Fibroblast of skin of right biceps (primary cell): ENCODE measurements at places on chromosomes 11 and 22.

DNA sequence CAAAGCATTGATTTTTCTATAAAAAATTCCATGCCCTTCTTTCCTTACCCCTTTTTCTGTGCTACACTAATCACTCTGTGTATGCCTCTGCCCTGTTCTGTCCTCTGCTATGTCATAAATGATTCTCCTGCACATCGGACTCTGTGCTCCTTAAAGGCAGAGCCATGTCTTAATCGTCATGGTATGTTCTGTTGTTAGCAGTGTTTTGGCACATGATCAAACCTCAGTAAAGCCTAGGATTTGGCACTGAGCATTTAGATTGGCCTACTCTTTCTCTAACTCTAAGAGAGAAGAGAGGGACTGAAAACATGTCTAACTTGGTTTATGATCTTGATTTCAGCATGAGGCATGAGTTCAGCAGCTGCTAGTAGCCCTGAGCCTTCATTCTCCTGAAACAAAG is 266.9 kb downstream of the AASDHPPT start:
- peak; percentile 69 for DNase-seq

- no peak for DNase-seq
Measured at GRCh38 chr22:49855251-49855911, 1.7 kb downstream of the ZBED4 start.

- no peak for DNase-seq
Measured at GRCh38 chr22:39933741-39934140, 26.5 kb upstream of the TMA7B start.

DNA sequence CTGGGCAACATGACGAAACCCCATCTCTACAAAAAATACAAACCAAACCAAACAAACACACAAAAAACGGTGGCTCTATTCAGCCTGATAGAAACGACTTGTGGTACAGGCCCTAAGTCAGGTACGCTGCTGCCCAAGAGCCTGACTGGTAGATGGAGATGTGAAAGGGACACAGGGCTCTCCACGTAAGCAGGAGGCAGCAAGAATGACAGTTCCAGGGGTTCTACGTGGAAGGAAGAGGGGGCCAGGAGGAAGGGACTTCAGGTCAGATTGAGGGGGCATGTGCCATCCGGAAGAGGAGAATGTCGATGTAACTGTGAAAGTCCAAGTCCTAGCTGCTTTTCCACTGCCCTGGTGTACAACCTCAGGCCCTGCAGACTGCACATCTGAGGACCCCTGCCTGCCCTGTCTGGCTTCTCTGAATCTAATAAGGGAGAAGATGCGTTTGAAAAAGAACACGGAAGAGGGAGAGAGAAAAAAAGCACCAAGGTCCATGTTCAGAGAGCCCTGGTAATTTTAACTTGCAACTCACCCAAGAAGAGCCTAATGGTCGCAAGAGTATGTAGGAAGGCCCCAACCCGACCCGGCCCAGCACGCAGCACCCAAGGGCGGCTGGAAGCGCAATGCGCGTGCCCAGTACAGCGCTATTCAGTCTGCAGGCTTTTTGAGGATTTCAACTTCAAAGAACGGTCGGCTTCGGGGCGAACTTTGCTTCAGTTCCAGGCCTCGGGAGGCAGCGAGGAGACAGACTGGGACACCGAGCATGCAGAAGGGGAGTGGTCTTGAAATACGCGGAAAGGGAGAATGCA is 909 bp upstream of the ZNRD2 start:
- DNase-seq, result no peak

DNA sequence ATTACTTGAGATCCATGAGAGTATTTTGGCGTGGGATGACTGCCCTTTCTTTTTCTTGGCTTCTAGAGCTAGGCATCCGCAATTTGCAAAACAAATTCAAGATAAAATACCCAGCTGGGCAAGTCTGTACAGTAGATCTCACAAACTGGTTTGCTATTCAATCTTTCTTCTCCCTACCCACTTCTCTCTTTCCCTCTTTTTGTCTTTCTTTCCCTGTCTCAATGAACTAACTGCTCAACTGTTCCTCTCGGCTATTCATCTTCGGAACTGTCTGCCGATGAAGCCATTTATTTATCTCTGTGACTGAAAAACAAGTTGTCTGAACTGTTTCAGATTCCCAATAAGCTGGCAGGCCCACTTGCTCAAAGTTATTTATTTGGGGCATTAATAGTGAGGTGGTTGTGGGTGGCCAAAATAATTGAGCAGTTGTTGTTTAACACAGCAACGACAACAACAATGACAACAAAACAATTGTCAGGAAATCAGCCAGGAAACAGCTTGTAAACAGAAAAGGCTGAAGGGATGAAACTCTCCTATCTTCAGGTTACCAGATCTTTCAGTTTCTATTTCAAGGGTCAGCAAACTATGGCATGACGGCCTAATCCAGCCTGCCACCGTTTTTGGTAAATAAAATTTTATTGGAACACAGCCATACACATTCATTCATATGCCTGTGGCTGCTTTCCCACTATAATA is 76.0 kb upstream of the MTMR2 start:
- DNase-seq, result no peak

- DNase-seq, result no peak
Measured at GRCh38 chr22:36578619-36579018, 49.7 kb upstream of the EIF3D start.

DNA sequence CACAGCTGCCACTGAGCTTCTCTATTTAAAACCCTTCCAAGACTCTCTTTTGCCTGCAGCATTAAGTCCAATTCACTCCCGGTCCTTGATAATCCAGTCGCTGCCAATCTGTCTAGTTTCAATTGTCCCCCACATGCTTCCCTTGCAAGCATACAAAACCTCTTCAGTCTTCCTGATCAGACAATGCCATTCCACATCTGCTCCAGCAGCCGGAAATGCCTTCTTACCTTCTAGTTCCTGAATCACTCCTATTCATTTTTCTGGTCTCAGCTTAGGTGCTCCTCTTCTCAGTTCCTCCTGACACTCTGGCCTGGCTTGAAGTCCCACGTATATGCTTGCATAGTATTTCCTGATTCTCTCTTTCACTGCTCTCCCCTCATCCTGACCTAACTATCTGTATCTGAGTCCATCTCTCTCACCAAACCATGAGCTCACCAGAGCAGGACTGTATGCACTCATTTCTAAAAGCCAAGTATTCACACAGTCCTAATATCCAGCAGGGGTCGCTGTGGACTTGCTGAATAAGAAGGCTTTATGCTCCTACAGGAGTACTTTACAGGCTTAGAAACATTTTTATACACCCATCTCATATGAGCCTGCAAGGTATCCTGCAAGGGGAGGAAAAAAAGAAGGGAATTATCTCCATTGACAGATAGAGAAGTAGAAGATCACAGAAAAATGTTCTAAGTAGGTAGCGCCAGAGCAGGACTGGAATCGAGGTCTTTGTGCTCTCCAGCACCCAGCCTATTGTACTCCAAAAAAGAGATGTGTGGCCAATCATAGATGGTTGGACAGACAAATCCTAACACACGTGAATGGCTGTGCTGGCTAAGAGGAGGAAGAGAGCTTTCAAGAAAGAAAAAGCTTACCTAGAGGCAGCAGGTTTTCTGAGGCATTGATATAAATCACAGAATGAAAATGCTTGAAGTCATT is 19.2 kb downstream of the XRRA1 start:
- peak; percentile 88 for DNase-seq

DNA sequence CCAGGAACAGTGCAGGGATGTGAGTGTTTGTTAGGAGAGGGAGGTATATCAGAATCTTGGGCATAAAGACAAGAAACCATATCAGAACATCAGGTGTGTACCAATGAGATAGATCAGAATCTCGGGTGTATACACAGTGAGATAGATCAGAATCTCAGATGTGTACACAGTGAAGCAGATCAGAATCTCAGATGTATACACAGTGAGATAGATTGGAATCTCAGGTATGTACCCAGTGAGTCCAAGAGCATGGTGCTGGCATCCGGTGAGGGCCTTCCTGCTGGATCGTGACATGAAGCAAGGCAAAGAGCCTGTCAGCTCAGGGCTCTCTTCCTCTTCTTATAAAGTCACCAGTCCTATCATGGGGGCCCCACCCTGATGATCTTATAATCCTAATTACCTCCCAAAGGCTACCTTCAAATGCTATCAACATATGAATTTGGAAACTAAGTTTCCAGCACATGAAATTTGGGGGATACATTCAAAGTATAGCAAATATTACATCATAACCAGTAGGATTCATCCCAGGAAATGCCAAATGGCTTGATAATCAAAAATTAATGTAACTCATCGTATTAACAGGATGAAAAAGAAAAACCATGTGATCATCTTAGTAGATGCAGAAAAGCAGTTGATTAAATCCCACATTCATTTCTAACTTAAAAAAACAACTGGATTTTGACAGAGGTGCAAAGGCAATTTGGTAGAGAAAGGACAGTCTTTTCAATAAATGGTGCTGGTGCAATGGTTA is 28.6 kb downstream of the PPARA start:
- peak; percentile 11 for DNase-seq

GRCh38 chr11:1083621-1084551 is 9.2 kb downstream of the MUC2 start:
- DNase-seq, result no peak

DNA sequence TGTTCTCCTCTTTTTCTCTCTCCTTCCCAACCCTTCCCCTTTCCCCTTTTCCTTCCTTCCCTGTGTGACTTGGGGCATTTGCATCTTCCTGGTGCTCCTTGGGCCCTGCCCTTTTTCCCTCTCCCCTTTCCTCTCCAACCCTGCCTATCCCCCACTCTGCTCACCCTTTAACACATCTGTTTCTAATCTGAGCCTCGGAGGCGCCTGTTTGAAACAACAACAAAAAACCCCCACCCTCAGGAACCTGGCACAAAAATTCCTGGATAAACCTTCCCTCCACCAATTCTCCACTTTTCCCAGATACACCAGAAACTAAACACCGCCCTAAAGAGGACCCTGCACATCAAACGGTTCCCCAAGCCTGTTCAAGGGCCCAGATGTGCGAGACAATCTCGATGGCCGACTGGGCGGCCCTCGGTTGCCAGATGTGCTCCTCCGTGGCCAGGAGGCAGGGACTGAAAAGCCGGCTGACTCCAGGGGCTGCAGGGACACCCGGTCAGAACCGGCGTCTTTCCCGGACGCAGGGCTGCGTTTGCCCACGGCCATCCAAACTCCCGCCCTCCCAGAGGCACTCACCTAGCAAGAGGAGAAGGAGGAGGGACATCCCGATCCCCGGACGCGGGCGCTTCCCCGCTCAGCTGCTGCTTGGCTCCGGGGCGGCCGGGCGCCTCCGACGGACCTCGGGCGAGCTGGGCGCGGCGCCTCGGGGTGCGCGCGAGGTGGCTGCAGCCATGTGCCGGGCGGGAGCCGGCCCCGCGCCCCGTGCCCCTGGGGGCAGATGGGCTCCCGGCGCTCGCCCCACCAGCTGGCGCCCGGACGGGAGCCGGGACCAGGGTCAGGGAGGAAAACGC is 486 bp downstream of the CLMP start:
- DNase-seq, result peak; percentile 77

- no peak for DNase-seq
Measured at GRCh38 chr11:73465871-73466270, 89.7 kb downstream of the RELT start.

- no peak for DNase-seq
Measured at GRCh38 chr22:29323641-29324040, 8.1 kb upstream of the RASL10A start.

GRCh38 chr11:64081745-64082442 is 46.2 kb downstream of the FLRT1 start:
- no peak for DNase-seq

- DNase-seq, result no peak
Measured at GRCh38 chr11:94826415-94826814, 58.3 kb downstream of the AMOTL1 start.

GRCh38 chr22:43490311-43490710 is 78.5 kb downstream of the MPPED1 start:
- no peak for DNase-seq

- DNase-seq, result peak; percentile 76
Measured at GRCh38 chr11:14443638-14444037, 56.0 kb downstream of the COPB1 start.

GRCh38 chr11:13897646-13898276 is 64.8 kb upstream of the SPON1 start:
- DNase-seq, result no peak

DNA sequence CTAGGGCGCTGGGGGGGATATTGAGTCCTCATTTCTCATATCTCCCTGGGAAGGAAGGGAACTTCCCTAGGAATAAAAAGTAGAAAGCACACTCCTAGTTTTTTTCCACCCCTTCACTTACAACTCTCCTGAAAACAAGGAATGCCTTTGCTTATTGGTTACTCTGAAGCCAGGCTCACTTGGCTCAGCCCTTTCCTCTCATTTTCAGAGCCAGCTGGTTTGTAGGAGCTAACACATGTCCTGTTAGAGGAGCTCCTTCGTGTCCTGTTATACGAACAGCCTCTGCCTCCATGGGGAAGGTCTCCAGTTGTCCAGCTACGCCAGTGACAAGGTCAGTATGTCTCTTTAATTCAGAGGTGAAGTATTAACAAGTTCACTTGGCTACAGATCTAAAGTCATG is 17.6 kb downstream of the ALKBH8 start:
- no peak for DNase-seq

GRCh38 chr22:32545801-32546200 is 71.2 kb downstream of the FBXO7 start:
- peak; percentile 22 for DNase-seq

- DNase-seq, result peak; percentile 10
Measured at GRCh38 chr11:120424185-120424969, 87.2 kb upstream of the GRIK4 start.

DNA sequence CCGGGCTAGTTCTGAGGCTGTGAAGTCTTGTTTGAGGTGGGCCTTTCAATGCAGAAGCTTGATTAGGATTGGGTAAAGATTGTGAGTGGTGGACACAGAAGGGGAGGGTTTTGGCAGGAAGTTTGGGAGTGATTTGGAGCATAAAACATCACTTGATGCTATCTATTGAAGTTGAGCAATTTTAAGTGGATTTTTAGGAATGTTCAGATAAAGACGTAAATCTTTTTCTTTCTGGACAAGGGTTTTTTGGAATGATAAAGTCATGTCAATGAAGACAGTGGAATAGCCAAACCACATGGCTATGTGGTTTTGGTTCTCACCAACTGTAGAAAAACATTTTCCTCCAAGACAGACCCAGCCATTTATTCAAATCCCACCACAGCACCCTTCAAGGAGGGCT is 111.2 kb upstream of the SNX19 start:
- DNase-seq, result peak; percentile 58

GRCh38 chr11:81496601-81497000 is 1237.1 kb downstream of the FAM181B start:
- DNase-seq, result no peak

DNA sequence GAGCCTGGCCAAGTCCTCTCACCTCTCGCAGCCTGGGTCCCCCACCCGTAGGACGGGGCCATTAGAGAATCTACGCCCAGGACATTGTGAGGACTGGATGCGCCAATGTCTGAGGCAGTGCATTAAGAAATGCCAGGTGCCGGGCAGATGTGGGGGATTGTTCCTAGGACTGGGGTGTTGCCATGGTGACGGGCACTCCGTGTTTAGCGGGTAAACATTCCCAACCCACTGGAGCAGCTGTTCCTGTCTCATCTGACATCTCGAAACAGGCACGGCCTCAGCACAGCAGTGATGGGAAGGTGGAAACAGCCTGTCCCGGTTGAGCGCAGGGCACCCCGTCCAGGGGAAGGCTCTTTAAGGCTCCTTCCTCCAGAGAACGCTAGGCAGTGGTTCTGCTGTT is 99.6 kb upstream of the RTL6 start:
- no peak for DNase-seq
